Esophagus squamous epithelium (tissue), 5 donors: ENCODE measurements at places on chromosomes 12 and 14.

DNA sequence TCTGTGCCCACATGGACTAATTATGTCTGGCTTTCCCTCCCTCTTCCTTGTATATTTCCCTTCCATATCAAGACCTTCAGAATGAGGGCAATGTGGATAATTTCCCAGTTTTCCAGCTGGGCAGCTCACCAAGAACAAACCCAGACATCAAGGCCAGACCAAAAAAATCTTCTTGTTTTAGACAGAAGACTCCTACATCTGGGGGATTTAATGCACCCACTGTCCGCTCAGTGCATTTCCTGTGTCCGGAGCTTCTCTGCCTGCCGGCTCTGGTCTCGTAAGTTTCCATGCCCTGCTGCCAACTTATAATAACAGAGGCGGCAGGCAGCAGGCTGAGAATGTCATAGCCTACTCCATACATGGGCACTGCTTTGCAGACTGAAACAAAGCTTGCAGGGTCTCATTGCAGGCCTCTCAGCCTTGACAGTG is 207.2 kb upstream of the BCL2L14 start:
- no peak for DNase-seq

- no peak for DNase-seq
These were observed 127.2 kb upstream of the ATF7IP start for GRCh38 chr12:14238221-14238792.

DNA sequence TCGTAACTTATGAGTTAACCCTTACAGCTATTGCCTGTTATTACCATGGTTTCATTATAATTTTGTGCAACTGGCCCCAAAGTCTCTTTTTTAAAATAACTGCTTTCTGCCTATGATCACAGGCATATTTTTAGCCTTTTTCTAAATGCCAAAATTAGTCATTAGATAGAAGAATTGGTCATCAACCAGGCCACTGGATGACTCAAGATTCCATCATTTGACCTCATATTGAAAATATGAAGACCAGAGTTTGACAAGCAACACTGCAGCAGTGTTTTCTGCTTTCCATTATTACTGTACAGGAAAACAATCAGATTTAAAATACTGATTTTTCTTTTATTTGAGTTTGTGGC is 54.7 kb upstream of the OTOGL start:
- DNase-seq = no peak

DNA sequence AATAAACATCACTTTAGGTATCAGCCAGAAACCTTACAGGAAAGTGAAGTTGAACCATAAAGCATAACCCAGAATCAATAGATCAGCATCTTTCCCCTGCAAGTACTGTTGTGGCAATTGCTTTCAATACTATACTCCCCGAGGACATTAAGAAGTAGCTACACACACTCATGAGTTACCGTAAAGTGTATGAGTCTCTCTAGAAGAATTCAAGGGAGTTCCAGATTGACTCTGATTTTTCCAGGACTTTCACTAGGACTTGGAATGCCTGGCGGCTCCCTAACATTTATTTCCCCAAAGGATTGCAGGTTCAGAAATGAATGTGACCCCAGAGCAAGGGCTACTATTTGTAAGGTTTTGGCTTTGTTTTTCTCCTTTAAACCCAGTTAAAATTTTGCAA is 465.4 kb upstream of the MDGA2 start:
- no peak for DNase-seq

GRCh38 chr14:52661314-52661713 is 34.0 kb downstream of the ERO1A start:
- no peak for DNase-seq

GRCh38 chr14:95133282-95133681 is 24.0 kb downstream of the DICER1 start:
- DNase-seq = no peak

GRCh38 chr12:1130571-1130970 is 139.5 kb downstream of the ERC1 start:
- no peak for DNase-seq

GRCh38 chr12:53225635-53226424 is 6.2 kb downstream of the RARG start:
- DNase-seq = no peak

DNA sequence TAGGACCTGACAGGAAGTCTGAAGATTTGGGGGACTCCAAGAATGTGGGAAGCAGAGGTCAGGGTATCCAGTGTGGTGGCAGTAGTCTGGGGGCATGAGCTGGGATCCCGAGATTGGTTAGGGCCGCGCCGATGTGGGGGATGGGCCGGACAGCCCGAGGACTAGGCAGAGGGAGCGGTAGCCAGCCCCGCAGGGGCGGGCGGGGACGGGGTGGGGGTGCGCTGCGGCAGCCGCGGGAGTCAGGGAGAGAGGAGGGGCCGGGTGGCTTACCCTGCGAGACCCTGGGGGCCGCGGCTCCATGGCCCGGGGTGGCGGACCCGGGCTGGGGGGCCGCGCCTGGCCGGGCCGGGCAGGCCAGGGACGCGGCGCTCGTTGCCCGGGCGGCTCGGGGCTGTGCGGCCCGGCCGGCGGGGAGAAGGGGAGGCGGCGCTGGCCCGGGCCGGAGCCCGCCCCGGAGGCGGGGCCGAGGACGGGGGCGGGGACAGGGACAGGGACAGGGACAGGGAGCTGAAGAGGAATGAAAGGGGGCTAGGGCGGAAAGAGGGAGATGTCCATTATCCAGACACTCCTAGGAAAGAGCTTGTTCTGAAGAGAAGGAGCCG is 5.6 kb downstream of the ZNF385A start:
- DNase-seq = no peak
